ENCODE measurements at places on chromosomes 3 and 15.
A peak's percentile ranks its signal among the peaks of the same experiment; 100 is the strongest.

GRCh38 chr3:28150465-28151206 lies 90.8 kb upstream of the CMC1 start:
- H3K27me3 ChIP-seq, result no peaks in the 10 kb centered on the region
- H3K4me3 ChIP-seq, result no peak overlapping the region
- H3K27ac ChIP-seq, result no peak overlapping the region

- DNase-seq, result no peak
- no peak overlapping the region for H3K4me3 ChIP-seq
- no peaks in the 10 kb centered on the region for H3K27me3 ChIP-seq
- no peaks in the 10 kb centered on the region for H3K4me1 ChIP-seq
- no peak overlapping the region for H3K27ac ChIP-seq
Observed at GRCh38 chr15:84799511-84800187, 17.5 kb upstream of the ALPK3 start.

- H3K27ac ChIP-seq, result no peak overlapping the region
- peaks cover under 1% of the 10 kb centered on the region for H3K36me3 ChIP-seq
- H3K4me3 ChIP-seq, result no peak overlapping the region
- peaks cover 4% of the 10 kb centered on the region for H3K4me1 ChIP-seq
- H3K27me3 ChIP-seq, result no peaks in the 10 kb centered on the region
Observed at GRCh38 chr3:14452740-14453710, 50.6 kb downstream of the SLC6A6 start.

DNA sequence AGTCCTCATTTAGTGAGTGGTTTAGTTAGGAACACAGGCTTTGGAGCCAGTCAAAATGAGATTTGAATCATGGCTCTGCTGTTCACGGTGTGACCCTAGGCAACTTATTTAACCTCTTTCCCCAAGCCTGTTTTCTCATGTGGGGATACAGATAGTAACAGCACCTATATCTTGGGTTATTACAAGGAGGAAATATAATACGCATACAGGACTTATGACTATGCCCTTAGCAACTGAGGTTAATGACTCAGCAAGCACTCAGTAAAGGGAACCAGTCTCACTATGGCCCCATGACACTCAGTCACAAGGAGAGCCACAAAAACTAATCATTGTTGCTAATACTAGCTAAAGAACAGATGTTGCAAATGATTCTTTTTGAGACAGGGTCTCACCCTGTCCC lies 45.9 kb downstream of the SUMF1 start:
- no peaks in the 10 kb centered on the region for H3K4me1 ChIP-seq
- no peak overlapping the region for H3K4me3 ChIP-seq
- no peaks in the 10 kb centered on the region for H3K36me3 ChIP-seq
- no peaks in the 10 kb centered on the region for H3K27me3 ChIP-seq

DNA sequence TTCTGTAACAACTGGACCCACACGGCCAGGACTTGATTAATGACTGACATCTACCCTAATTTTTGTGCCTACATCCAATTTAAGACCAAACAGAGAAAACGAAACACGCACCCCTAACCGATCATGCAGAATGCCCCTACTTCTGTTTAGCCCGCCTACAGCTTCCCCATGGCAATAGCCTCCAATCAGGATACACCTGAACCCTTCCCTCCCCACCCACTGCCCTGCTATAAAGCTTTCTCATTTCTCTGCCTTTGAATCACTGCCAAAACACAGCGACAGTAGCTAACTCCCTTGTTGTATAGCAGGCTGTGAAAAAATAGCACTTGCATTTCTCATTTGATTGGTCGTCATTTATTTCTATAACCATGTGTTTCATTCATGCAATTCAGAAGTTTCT lies 45.2 kb upstream of the DPPA4 start:
- no peak overlapping the region for H3K27ac ChIP-seq
- H3K27me3 ChIP-seq, result no peaks in the 10 kb centered on the region
- H3K4me3 ChIP-seq, result no peak overlapping the region
- no peak for DNase-seq

DNA sequence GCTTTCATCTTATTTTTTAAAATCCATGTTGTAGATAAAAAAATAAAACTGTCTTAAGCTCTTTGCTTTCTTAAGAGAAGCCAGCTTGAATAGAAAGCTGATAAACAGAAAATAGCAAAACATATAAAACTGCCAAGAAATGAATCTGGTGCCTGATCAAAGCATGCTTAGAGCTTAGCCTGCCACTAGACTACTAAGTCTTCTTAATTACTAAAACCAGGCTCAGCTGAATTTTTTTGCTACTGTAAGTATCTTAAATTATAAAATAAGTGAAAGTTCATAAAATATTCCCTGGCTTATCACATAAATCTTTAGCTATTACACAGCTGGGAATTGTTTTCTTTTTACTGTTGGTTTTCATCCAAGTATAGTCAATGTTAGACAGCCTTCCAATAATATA lies 803.9 kb downstream of the DIPK2A start:
- H3K4me3 ChIP-seq, result no peak overlapping the region
- no peak for DNase-seq
- no peak overlapping the region for H3K27ac ChIP-seq
- no peaks in the 10 kb centered on the region for H3K4me1 ChIP-seq

DNA sequence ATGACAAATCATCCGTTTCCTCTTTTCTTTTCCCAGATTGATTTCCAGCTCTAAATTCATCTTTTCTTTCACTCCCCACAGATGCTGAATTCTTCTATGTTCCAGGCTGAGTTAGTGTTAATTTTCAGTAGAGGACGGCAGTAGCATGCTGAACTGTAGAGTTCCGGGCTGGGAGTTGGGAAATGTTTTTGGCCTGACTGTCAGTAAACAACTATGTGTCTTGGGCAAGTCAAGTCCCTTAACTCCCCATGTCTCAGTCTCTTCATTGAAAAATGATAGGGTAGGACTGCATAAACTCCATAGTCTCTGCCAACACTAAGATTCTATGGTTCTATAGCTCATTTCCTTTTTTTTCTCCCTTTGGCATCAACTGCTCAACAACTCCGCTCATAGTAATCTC lies 333.9 kb downstream of the TIGIT start:
- H3K4me1 ChIP-seq, result no peaks in the 10 kb centered on the region
- no peaks in the 10 kb centered on the region for H3K27me3 ChIP-seq
- no peak for DNase-seq
- no peak overlapping the region for H3K27ac ChIP-seq

DNA sequence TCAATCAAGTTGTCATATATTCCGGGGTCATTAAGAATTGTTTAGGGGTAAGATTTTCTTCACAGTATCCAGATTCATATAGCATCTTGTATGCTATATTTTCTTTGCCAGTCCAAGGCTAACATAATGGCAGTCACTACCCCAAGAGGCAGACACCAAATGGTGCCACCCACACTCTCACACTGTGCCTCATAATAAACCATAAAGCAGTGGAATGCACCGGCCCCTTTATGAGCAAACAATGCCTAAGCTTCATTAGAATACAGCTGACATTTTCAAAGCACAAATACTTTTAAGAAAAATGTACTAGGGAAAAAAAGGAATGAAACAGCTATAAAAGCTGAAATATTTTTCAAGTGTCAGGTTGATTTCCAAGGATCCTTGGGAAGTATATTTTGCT lies 121.6 kb downstream of the TFDP2 start:
- H3K4me1 ChIP-seq, result peaks cover 18% of the 10 kb centered on the region
- peak overlapping the region; percentile 77 for H3K27ac ChIP-seq
- H3K27me3 ChIP-seq, result no peaks in the 10 kb centered on the region
- H3K36me3 ChIP-seq, result no peaks in the 10 kb centered on the region

- no peak for DNase-seq
- H3K4me3 ChIP-seq, result no peak overlapping the region
- H3K27ac ChIP-seq, result no peak overlapping the region
- no peaks in the 10 kb centered on the region for H3K36me3 ChIP-seq
- H3K4me1 ChIP-seq, result peaks cover 11% of the 10 kb centered on the region
Observed at GRCh38 chr3:117868766-117869165, 1159.2 kb downstream of the TUSC7 start.

GRCh38 chr3:179088306-179088705 lies 16.7 kb upstream of the ZMAT3 start:
- no peak overlapping the region for H3K27ac ChIP-seq
- DNase-seq, result no peak
- peaks cover 9% of the 10 kb centered on the region for H3K4me1 ChIP-seq
- no peaks in the 10 kb centered on the region for H3K36me3 ChIP-seq
- no peak overlapping the region for H3K4me3 ChIP-seq

DNA sequence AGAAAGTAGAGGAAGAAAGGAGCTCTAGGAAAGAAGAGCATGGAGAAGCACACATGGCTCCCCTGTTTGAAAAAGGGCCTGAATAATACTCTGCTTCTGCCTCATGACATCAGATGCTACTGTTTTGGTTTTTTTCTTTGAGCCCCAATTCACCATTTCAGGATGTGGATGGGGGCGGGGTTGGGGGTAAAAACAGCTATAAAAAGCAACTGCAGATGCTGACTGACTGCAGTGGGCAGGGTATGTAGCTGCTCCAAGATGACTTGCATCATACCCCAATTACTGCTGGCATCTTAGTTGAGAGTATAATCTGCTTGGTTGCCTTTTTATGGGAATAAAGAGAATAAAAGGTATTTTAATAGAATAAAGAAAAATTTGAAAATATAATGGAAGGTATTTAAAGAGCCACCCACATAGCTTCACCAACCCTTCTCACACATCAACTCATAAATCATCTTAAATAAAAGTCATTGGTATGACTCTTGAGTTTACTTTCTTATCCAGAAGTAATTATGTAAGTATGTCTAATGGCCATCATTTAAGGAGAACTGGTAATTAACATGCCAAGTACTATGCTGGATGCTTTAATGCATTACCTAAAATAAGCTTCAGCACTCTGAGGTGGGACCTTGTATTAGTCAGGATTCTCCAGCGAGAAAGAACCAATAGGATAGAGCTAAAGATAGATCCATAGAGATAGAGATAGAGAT lies 36.4 kb upstream of the TMEM45A start:
- no peak overlapping the region for H3K4me3 ChIP-seq
- no peak overlapping the region for H3K27ac ChIP-seq
- no peaks in the 10 kb centered on the region for H3K4me1 ChIP-seq
- H3K36me3 ChIP-seq, result no peaks in the 10 kb centered on the region
- no peaks in the 10 kb centered on the region for H3K27me3 ChIP-seq

- H3K27me3 ChIP-seq, result no peaks in the 10 kb centered on the region
- H3K27ac ChIP-seq, result no peak overlapping the region
- H3K4me3 ChIP-seq, result no peak overlapping the region
- H3K4me1 ChIP-seq, result no peaks in the 10 kb centered on the region
- no peaks in the 10 kb centered on the region for H3K36me3 ChIP-seq
Observed at GRCh38 chr3:148233403-148233802, 464.3 kb upstream of the AGTR1 start.

DNA sequence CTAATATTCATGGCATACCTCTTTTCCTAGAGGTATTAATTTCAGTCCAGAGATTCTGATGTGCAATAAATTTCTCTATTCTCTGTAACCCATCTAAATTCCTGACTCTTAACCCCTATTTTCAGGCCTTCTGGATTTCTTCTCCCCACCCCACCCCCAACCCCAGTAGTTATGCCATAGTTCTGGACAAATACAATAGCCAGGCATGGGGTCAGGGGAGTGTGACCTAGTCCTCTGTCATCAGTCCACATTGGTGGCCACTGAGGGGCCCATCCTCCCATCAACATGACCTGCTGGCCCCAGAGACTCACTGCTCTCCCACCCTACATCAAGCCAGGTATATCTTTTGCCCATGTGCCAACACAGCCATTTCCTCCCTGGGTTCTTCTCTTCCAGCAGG lies 3.8 kb upstream of the LIPC start:
- DNase-seq, result no peak
- no peaks in the 10 kb centered on the region for H3K36me3 ChIP-seq
- no peak overlapping the region for H3K4me3 ChIP-seq
- no peaks in the 10 kb centered on the region for H3K27me3 ChIP-seq
- H3K4me1 ChIP-seq, result peaks cover 14% of the 10 kb centered on the region

GRCh38 chr15:68553994-68554720 lies 24.6 kb upstream of the CORO2B start:
- H3K27me3 ChIP-seq, result peaks cover 24% of the 10 kb centered on the region
- DNase-seq, result peak; percentile 90
- H3K27ac ChIP-seq, result no peak overlapping the region
- no peak overlapping the region for H3K4me3 ChIP-seq
- no peaks in the 10 kb centered on the region for H3K36me3 ChIP-seq
- peaks cover 4% of the 10 kb centered on the region for H3K4me1 ChIP-seq

GRCh38 chr3:147989344-147989743 lies 580.2 kb downstream of the ZIC1 start:
- H3K27me3 ChIP-seq, result no peaks in the 10 kb centered on the region
- no peaks in the 10 kb centered on the region for H3K4me1 ChIP-seq
- no peak overlapping the region for H3K27ac ChIP-seq
- no peak overlapping the region for H3K4me3 ChIP-seq
- no peaks in the 10 kb centered on the region for H3K36me3 ChIP-seq

DNA sequence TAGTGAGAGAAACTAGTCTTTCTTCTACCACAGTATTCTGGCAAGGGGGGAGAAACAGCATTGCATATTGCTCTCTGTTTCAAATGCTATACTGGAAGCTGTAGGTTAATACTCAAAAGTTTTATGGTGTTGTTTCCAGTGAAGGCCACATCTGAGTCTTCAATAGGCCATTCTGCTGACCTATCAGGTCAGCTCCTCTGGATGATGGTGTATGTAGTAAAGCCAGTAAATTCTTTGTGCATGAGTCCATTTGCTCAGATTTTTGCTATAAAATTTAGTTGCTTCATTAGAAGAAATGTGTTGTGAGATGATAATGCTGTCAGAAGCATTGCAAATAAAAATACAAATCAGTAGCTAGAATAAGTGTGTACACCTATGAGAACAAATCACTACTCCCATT lies 64.9 kb upstream of the RBMS3 start:
- DNase-seq, result no peak
- no peak overlapping the region for H3K4me3 ChIP-seq
- no peak overlapping the region for H3K27ac ChIP-seq

- no peaks in the 10 kb centered on the region for H3K27me3 ChIP-seq
- no peak overlapping the region for H3K27ac ChIP-seq
- no peak for DNase-seq
- H3K36me3 ChIP-seq, result no peaks in the 10 kb centered on the region
Observed at GRCh38 chr3:168688267-168688666, 592.5 kb upstream of the GOLIM4 start.

GRCh38 chr3:58459160-58459559 lies 25.5 kb upstream of the PDHB start:
- H3K4me1 ChIP-seq, result no peaks in the 10 kb centered on the region
- DNase-seq, result no peak
- no peaks in the 10 kb centered on the region for H3K27me3 ChIP-seq
- H3K4me3 ChIP-seq, result no peak overlapping the region
- H3K27ac ChIP-seq, result no peak overlapping the region

DNA sequence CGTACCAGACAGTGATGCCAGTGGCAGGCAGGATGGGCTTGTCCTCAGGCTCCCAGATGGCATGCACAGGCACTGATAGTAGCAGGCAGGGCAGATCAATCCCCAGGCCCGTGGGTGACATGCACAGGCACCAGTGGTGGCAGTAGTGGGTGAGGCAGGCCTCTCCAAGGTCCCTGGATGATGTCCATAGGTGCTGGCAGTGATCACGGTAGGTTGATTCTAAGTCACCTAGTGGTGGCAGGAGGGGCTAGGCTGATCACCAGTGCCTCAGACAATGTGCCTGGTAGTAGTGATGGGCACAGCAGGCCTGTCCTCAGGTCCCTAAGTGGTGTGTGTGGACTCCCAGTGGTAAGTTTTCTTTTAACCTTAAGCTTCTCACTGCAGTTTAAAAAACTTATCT lies 19.6 kb downstream of the CEP63 start:
- no peaks in the 10 kb centered on the region for H3K4me1 ChIP-seq
- no peak overlapping the region for H3K27ac ChIP-seq
- H3K36me3 ChIP-seq, result peaks cover 4% of the 10 kb centered on the region
- H3K4me3 ChIP-seq, result no peak overlapping the region
- no peaks in the 10 kb centered on the region for H3K27me3 ChIP-seq
- DNase-seq, result no peak
